A549 treated with RU486 at 1 μM for 4 hours (cell line): ENCODE measurements at places on chromosomes 7 and 10. TPM values are rescaled to one million over a fixed set of nuclear protein-coding genes. Genes with fewer than 3 reads are reported as not detected.

Gene AUTS2
- total RNA-seq = 3.2 to 5.1 TPM (median 4.7 TPM) in 5 replicates

Gene MRLN
- total RNA-seq = not detected in 5 replicates

Gene NUPR2
- total RNA-seq = not detected in 5 replicates

Gene ASAH2
- total RNA-seq = 1.7 to 3.2 TPM (median 2.0 TPM) in 5 replicates

Gene TSPAN13
- 11.7 to 15.5 TPM (median 14.3 TPM) in 5 replicates for total RNA-seq

Gene RARRES2
- not detected in 5 replicates for total RNA-seq

Gene GNGT1
- not detected in 5 replicates for total RNA-seq

Gene GIMAP2
- 0.06 to 0.17 TPM in 2 of 5 replicates, not detected in the others for total RNA-seq

Gene PARP12
- total RNA-seq = 21.9 to 27.0 TPM (median 22.9 TPM) in 5 replicates

Gene SPDYE2
- total RNA-seq = not detected in 5 replicates

Gene PDK4
- 10.6 to 23.7 TPM (median 22.0 TPM) in 5 replicates for total RNA-seq

Gene NOS3
- total RNA-seq = 0.15 to 0.55 TPM (median 0.49 TPM) in 5 replicates

Gene NPFFR1
- 0.01 TPM in 1 of 5 replicates, not detected in the others for total RNA-seq
